ENCODE measurements at places on chromosomes 2 and 18. TPM values are rescaled to one million over a fixed set of nuclear protein-coding genes. Genes with fewer than 3 reads are reported as not detected.
A peak's percentile ranks its signal among the peaks of the same experiment; 100 is the strongest.

DNA sequence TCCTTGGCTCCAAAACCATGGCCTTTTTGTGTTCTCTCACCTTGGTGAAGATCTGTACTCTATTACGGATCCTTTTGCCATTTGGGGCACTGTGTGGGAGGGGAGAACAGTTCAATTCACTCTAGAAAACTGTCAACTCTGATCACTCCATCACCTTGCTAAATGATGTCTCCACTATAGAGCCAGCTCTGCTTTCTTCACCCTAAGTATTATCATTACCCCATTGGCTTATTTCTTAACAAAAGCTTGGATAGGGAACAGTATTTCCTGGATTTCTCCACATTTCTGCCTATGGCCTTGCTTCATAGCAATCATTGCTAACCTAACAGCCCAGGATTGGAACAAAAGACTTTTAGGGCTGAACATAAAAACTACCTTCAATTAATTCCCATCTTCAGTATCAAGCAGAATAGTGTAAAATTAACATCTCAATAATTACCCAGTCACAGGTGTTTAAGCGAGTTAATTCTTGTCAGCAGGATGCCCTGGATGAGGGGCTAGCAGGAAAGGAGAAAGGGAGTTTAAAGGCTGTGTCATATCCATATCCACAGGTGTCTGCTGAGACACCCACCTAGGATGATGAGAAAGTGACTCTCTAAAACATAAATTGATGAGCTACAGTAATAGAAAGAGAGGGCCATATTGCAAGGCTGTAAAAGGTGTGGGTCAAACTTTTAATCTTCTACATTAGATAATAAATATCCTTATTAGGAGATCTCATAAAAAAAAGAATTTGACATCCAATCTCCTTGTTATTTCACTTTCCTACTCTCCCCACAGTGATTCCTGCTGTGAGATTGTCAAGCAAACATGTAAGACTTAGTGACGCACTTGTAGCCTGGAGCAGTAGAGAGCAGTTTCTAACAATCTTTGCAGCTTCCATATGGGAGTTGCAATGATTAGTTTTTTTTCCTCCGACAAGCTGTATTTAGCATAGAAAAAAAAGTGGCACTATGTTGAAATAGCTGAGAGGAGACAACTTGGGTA is 589.5 kb upstream of the NXPH2 start:
- H3K4me1 ChIP-seq: no peaks in the 10 kb centered on the region
- no peak for DNase-seq
- H3K27me3 ChIP-seq: no peaks in the 10 kb centered on the region
- no peak overlapping the region for H3K4me3 ChIP-seq
- H3K27ac ChIP-seq: no peak overlapping the region
- no peaks in the 10 kb centered on the region for H3K36me3 ChIP-seq

DNA sequence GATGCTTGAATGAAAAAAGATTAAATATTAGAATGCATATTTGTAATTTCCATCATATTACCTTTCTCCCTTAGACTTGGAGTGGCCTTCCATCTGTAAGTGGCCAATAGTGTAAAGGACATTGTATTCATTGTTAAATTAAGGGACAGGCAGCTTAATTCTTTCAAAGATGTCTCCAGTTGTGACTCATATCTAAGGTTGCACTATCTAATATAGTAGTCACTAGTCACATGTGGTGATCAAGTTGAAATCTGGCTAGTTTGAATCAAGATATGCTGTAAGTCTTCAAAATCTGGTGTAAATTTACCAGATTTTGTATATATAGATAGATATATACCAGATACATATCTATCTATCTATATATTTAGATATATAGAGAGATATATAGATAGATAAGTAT is 52.4 kb upstream of the AGPS start:
- no peak for DNase-seq
- peak overlapping the region; percentile 13 for H3K27ac ChIP-seq
- peaks cover 14% of the 10 kb centered on the region for H3K36me3 ChIP-seq
- no peaks in the 10 kb centered on the region for H3K27me3 ChIP-seq
- no peak overlapping the region for H3K4me3 ChIP-seq

- H3K4me3 ChIP-seq: no peak overlapping the region
- no peaks in the 10 kb centered on the region for H3K36me3 ChIP-seq
- no peak for DNase-seq
- H3K4me1 ChIP-seq: no peaks in the 10 kb centered on the region
- H3K27ac ChIP-seq: no peak overlapping the region
Measured at GRCh38 chr2:67510745-67511144, 113.6 kb downstream of the ETAA1 start.

GRCh38 chr2:216163518-216163917 is 54.4 kb downstream of the XRCC5 start:
- DNase-seq: no peak
- H3K36me3 ChIP-seq: peaks cover 71% of the 10 kb centered on the region
- no peak overlapping the region for H3K4me3 ChIP-seq
- H3K4me1 ChIP-seq: no peaks in the 10 kb centered on the region

HOXD11 gene
- total RNA-seq: not detected

- H3K27ac ChIP-seq: no peak overlapping the region
- no peaks in the 10 kb centered on the region for H3K4me1 ChIP-seq
- H3K27me3 ChIP-seq: no peaks in the 10 kb centered on the region
- peaks cover 3% of the 10 kb centered on the region for H3K36me3 ChIP-seq
- no peak overlapping the region for H3K4me3 ChIP-seq
Measured at GRCh38 chr2:6872394-6872793, 5.2 kb upstream of the RSAD2 start.

PDE1A gene
- total RNA-seq: 0.26 TPM

AGAP1 gene
- total RNA-seq: 63.8 TPM

NCK2 gene
- total RNA-seq: 88.6 TPM

DNAJC5G gene
- total RNA-seq: not detected

- H3K27ac ChIP-seq: no peak overlapping the region
- no peaks in the 10 kb centered on the region for H3K36me3 ChIP-seq
- DNase-seq: no peak
- no peak overlapping the region for H3K4me3 ChIP-seq
Measured at GRCh38 chr2:176018708-176019107, 16.6 kb upstream of the LNPK start.

ATP6V1B1 gene
- not detected for total RNA-seq

ADD2 gene
- total RNA-seq: 0.14 TPM

- DNase-seq: peak; percentile 35
- H3K27me3 ChIP-seq: no peaks in the 10 kb centered on the region
- peak overlapping the region; percentile 82 for H3K4me3 ChIP-seq
- H3K27ac ChIP-seq: peak overlapping the region; percentile 28
Measured at GRCh38 chr18:54957996-54958395, 1.3 kb downstream of the CCDC68 start.

ADI1 gene
- 32.6 TPM for total RNA-seq

DSEL gene
- total RNA-seq: 28.0 TPM

TNFRSF11A gene
- 94.6 TPM for total RNA-seq

DNA sequence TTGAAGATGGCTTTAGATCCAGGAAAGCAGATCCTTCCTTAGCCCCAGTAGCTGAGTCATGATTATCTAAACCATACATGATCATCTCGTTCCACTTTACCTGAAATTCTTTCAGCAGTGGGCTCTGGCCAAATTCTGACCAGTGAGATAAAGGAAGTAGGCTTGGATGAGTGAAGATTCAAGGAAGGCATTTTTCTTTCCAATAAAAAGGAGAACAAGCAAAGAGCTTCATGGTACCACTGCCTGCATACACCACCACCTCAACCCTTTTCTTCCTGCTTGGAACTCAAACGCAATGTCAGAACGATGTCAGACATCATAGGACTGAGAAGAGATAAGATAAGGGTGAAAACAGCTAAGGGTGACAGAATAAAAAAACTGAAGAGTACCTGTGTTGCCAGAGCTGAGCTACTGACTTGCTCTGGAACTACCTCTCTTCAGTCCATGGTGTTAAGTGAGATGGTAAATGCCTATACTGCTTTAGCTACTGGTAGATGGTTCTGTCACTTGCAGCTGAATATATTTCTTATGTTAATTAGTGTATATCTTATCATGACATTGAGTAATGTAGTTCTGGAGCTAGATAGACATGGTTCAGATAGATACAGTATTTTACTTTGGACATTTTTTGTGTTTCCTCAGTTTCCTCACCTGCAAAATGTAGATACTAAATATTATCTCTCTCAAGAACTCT is 58.7 kb upstream of the ACVR1 start:
- H3K4me1 ChIP-seq: peaks cover 13% of the 10 kb centered on the region
- no peaks in the 10 kb centered on the region for H3K27me3 ChIP-seq
- H3K4me3 ChIP-seq: no peak overlapping the region
- DNase-seq: no peak
- H3K36me3 ChIP-seq: no peaks in the 10 kb centered on the region

DNA sequence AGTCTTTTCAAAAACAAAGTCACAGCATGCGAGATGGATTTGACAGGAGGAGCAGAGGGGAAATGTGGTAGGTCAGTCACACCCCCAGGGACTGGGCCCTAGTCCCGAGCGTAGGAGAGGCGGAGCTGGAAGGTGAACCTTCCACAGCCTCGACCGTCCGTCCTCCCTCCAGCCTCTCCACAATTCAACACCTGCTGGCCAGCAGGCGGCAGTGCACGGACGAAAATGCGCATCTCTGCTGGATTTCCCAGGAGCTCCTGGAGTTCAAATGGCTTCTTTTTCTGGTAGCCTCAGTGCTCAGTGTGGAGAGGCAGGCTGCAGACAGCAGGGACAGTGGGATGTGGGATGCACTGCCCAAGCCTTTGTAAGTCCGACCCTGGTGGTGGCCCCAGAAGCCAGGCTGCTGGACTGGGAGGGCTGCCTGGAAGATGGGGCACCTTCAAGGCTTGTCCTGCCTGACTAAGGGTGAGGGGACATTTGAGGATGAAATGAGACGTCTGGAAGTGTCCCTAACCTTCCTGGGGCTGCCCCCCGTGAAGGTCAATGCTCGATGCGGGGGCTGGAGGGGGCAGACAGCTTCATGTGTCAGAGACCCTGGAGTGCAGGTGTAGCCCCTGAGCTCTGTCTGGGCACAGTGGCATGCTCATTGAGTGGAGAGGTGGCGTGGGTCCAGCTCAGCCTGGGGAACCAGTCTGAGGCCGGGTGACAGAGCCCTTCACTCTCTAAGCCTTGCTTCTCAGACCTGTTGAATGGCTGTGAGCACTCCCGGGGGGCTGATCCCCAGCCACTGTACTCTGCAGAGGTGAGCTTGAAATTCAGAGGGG is 189.5 kb downstream of the TFCP2L1 start:
- H3K36me3 ChIP-seq: no peaks in the 10 kb centered on the region
- no peaks in the 10 kb centered on the region for H3K27me3 ChIP-seq
- peak; percentile 75 for DNase-seq
- no peak overlapping the region for H3K27ac ChIP-seq
- H3K4me3 ChIP-seq: no peak overlapping the region

DNA sequence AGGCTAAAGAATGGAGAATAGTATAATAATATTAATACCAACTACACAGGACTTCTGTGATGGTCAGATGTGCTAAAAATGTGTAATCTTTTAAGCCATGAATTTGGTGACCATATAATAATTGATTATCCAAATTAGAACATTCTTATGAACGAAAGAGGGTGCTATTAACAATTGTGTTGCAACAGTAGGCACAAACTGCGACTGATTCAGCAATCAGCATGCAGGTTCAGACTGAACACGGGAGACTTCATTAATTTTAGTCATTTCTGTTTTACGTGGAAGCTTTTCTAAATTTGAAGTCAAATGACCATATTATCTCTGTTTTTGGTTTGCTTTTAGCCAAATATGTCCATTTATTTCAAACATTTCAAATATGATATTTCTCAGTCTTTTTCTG is 54.6 kb upstream of the CHST9 start:
- no peak overlapping the region for H3K4me3 ChIP-seq
- DNase-seq: no peak
- H3K36me3 ChIP-seq: no peaks in the 10 kb centered on the region

DNA sequence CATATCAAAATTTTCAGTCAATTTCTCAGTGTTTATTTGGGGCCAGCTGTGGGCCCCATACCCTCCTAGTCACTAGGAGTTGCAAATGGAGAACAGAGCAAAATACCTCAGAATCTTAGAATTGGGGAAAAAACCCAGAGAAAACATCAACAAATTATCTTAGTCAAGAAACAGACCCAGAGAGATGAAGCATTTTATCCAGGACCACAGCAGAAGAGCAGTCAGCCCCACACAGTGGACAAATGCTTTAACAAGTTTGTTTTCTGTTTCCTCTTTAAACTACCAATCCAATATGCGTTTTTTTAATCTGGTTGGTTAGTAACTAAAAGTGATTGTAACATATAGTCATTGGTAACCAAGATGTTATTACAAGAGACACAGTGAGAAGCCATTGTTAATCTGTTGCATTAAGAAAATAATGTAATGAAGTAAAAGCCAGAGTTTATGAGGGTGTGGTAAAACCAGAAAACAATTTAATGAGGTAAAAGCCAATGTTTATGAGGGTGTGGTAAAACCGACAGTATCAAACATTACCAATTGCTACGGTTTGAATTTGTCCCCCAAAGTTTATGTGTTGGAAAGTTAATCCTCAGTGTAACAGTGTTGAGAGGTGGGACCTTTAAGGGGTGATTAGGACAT is 60.7 kb upstream of the COX7A2L start:
- no peak overlapping the region for H3K27ac ChIP-seq
- peaks cover 11% of the 10 kb centered on the region for H3K4me1 ChIP-seq

PRR30 gene
- total RNA-seq: not detected

SLC4A5 gene
- total RNA-seq: 7.0 TPM

DNA sequence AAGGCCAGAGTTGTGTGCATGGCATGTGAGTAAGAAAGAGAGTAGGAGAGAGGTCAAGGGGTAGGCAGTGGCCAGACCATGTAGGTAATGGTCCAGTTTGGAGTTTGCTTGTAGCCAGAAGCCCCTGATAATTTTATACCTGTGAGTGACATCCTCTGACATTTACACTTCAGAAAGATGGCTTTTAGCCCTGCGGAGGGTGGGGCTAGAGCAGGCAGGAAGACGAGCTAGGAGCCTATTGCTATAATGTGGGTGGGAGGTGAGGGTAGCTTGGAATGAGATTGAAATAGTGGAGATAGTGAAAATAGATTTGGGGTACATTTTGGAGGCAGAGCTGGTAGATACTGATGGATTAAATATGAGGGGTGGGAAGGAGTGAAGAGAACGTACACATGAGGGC is 48.8 kb upstream of the MGAT5 start:
- H3K4me3 ChIP-seq: no peak overlapping the region
- DNase-seq: no peak
- H3K4me1 ChIP-seq: peaks cover 9% of the 10 kb centered on the region
- no peak overlapping the region for H3K27ac ChIP-seq
- no peaks in the 10 kb centered on the region for H3K36me3 ChIP-seq

KCNJ3 gene
- total RNA-seq: 0.17 TPM

ALK gene
- not detected for total RNA-seq

CRYGB gene
- total RNA-seq: not detected

GRCh38 chr2:172354347-172354746 is 73.0 kb upstream of the ITGA6 start:
- H3K27ac ChIP-seq: no peak overlapping the region
- H3K4me3 ChIP-seq: no peak overlapping the region
- H3K36me3 ChIP-seq: no peaks in the 10 kb centered on the region
- H3K27me3 ChIP-seq: no peaks in the 10 kb centered on the region
- H3K4me1 ChIP-seq: no peaks in the 10 kb centered on the region

- H3K27ac ChIP-seq: peak overlapping the region; percentile 8
- peaks cover 16% of the 10 kb centered on the region for H3K4me1 ChIP-seq
- H3K27me3 ChIP-seq: no peaks in the 10 kb centered on the region
Measured at GRCh38 chr2:101717071-101717845, 19.8 kb downstream of the MAP4K4 start.

PER2 gene
- 14.8 TPM for total RNA-seq

DCDC2C gene
- total RNA-seq: not detected
